Left ventricle myocardium superior (tissue), 1 donor: ENCODE measurements at places on chromosomes 3 and 15.

- no peak for DNase-seq
Observed at GRCh38 chr3:20658491-20658890, 472.5 kb upstream of the SGO1 start.

DNA sequence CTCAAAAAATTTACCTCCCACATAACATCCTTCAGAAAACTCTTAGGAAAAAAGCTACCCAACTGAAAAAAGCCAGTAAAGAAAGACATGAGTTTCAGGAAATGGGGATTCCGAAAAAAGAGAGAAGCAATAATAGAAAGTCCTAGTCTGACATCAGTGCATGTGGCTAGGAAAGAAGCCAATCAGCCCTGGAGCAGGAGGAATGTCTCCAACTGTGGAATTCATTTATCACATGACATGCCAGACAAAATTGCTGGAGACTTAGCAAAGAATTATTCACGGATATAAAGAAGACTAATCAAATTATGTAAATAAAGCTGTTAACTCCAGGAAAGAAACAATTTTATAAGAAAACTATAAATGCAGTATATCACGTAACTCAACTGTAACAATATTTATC is 258.9 kb upstream of the RARB start:
- DNase-seq = no peak

- DNase-seq = no peak
Observed at GRCh38 chr15:61256231-61256630, 27.1 kb upstream of the RORA start.

GRCh38 chr3:43687499-43687811 is 3.3 kb upstream of the ABHD5 start:
- DNase-seq = no peak

DNA sequence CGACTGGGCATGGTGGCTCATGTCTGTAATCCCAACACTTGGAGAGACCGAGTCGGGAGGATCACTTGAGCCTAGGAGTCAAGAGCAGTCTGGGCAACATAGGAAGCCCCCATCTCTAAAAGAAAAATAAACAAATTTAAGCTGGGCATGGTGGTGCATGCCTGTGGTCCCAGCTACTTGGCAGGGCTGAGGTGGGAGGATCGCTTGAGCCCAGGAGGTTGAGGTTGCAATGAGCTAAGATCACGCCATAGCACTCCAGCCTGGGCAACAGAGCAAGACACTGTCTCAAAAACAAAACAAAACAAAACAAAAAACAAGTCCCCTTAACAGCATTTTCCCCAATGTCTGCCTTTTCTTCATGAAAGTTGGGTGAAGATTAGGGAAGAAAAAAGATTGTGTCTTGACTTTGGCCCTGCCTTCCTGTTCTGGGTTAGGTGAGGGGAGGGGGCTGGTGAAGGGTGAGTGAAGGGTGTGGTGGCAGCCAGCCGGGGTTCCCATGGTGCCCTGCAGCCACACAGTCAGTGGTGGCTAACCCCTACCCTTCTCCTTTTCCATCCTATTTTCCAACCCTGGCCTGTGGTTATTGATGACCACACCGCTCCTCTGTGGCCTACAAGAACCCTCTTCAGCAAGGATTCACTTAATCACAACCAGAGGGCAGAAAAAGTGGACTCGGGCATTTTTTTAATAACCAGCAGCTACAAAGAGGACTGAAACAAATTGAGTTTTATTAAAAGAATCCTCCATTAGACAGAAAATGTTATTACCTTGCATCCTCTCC is 28.4 kb upstream of the SMAD3 start:
- no peak for DNase-seq

- DNase-seq = no peak
Observed at GRCh38 chr3:46405301-46406019, 1.4 kb downstream of the CCR5AS start.

DNA sequence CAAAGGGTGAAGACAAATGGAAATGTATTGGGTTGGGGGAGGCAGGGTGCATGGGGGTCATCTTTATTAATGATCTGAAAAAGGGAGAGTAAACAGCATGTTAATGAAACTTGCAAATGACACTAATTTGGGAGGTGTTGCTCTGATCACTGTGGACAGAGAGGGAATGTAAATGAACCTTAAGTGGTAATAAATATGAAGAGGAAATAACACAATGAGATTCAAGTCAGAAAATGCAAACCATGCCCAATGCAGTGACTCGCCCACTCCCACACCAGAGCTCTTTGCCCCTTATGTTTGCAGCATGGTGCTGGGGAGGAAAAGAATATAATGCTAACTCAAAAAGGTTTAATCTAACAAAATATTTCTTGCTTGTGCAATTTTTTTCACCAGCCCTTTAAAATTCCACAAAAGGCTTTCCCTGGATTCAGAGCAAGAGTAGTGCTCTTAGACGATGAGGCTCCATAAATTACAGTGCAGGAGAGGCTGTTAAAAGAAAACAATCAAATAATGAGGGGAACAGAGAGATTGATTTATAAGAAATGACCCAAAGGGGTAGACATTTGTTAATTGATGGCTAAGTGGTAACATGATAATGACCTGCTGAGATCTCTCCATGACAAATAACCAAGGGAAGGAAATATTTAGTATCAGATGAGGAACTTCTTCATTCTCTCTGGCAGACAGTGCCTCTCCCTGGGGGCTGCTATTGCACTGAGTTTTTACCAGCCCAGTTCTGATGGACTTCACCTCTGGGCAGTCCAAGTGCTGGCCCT is 210.0 kb upstream of the PPP2R3A start:
- no peak for DNase-seq

DNA sequence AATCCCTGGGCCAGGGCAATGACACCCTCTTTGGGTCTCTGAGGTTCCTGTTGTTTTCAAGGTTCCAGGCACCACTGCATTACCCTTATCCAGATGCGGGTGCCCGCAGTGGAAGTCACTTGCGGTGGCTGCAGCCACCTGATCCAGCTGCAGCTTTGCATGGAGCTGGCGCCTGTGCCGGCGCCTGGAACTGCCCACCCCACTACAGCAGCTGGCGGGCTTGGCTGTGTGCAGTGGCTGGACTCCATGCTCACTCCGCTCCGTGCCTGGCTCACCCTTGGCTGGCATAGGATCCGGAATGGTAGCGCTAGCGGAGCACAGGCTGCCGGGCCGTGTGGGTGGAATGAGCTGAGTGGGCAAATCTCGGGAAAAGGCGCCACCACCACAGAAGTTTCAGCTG is 832.6 kb upstream of the CADM2 start:
- DNase-seq = peak; percentile 25

DNA sequence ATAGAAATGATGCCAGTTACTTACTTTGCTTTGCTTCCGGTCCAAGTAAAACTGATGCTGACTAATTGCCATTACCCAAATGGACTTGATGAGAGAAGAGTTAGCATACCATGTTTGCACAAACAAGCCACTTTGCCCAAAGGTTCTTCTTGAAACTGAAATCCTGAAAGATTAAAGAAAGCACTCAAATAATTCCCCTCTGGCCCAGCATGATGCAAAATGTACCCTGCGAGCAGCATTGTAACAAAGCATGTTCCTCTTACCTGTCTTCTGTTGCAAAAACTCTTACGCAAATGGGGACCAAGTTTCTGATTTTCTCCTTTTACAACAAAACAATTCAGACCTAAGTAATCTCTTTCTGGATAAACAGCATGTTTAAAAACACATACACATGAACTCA is 74.5 kb upstream of the LMOD3 start:
- DNase-seq = no peak

- no peak for DNase-seq
Observed at GRCh38 chr3:189331002-189331418, 159.2 kb downstream of the TPRG1 start.

- no peak for DNase-seq
Observed at GRCh38 chr3:132290833-132291232, 26.4 kb upstream of the ACP3 start.

DNA sequence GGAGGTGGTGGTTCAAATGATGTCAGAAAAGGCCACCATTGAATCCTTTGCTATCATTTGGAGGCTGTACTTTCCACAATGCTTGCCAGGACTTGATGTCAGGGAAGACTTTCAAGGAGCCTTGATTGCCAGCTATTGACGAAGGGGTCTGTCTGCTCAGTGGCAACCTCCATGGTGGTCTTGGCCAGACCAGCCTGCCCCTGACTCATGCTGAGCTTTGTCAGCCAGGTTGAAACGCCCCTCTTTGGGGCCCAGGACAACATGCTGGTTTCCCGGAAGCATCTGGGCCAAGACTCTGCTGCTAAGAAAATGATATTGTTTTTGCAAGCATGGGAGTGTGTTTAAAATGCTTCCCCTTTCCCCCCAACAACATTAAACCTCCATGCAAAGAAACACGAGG is 26.7 kb downstream of the CGNL1 start:
- DNase-seq = no peak

GRCh38 chr15:43104426-43104825 is 1.4 kb downstream of the UBR1 start:
- DNase-seq = no peak

- no peak for DNase-seq
Observed at GRCh38 chr15:31609258-31609681, 282.6 kb downstream of the KLF13 start.

- no peak for DNase-seq
Observed at GRCh38 chr15:77225646-77226045, 154.7 kb upstream of the TSPAN3 start.

DNA sequence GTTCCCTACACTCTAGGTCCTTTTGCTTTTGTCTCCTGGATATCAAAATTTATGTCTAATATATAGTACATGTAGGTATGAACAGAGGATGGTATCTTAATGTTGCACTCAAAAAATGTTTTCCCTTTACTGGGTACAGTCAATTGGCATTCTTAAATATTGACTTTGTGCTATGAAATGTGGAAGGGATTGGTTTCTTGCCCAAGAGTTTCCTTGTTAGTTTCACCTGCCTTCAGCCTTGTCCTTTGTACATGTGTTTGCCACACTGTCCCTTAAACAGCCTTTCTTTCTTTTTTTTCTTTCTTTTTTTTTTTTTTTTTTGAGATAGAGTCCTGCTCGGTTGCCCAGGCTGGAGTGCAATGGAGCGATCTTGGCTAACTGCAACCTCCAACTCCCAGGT is 287.1 kb downstream of the SQOR start:
- DNase-seq = no peak

GRCh38 chr3:4029135-4029534 is 229.9 kb downstream of the LRRN1 start:
- peak; percentile 78 for DNase-seq
